Stimulated activated CD4-positive, alpha-beta T cell treated with anti-CD3 and anti-CD28 coated beads, Interleukin-12 subunit alpha, Interleukin-12 subunit beta, amount 100 ng/mL, for 24 hours (primary cell): ENCODE measurements at places on chromosomes 7 and 10.

- DNase-seq = no peak
These were observed 600.4 kb downstream of the KCNMA1 start for GRCh38 chr10:77036993-77037734.

DNA sequence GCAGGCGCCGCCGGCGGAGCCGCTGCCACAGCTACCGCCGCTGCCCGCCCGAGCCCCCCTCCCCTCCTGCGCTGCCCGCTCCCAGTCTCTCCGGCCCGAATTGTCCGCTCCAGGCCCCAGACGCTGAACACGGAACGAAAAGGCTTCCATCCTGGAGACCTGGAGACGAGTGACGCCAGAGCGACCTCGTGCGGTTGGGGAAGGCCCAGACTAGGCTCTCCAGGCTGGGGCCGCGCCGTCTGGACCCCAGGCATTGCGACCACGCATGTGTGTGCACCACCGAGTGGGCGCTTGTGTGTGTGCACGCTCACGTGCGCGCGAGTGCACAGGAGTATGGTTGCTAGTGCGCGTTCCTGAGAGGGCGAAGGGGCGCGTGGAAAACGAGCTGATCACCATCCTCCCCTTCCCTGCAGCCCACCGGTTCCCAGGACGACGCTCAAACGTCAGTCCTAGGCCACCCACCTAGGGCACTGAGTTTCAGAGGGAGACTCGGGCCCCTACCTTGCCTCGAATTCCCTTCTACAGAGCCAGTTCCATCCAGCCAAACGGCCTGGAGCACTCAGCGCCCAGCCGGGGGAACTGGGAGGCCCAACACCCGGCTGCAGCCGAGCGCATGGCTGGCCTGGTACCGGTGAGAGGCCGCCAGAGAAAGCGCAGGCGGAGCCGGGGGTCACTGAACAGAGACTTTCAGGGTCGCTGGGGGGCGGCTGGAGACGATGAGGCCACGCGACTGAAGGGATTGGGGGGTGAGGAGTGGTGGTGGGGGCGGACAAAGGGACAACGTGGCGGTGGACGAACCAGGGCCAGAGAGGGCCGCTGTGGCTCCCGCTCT lies 11.6 kb downstream of the LBX1 start:
- DNase-seq = no peak

GRCh38 chr7:127380479-127380878 lies 12.0 kb downstream of the ZNF800 start:
- no peak for DNase-seq

DNA sequence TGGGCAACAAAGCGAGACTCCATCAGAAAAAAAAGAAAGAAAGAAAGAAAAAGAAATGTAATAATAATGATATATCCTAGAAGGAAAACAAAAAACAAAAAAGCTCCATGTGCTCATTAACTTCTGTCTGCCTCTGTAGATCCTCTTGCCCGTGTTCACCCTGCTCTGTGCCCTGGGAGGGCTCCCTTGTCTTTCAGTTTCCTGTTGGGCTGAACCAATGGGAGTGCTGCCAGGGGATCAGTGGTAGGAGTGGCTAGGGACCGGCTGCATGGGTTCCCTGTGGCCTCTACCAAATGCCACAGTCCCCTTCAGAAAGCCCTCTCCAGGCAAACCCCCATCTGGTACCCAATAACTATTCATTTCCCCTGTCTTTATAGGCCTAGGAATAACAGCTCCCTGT lies 51.8 kb upstream of the PARD3 start:
- no peak for DNase-seq

DNA sequence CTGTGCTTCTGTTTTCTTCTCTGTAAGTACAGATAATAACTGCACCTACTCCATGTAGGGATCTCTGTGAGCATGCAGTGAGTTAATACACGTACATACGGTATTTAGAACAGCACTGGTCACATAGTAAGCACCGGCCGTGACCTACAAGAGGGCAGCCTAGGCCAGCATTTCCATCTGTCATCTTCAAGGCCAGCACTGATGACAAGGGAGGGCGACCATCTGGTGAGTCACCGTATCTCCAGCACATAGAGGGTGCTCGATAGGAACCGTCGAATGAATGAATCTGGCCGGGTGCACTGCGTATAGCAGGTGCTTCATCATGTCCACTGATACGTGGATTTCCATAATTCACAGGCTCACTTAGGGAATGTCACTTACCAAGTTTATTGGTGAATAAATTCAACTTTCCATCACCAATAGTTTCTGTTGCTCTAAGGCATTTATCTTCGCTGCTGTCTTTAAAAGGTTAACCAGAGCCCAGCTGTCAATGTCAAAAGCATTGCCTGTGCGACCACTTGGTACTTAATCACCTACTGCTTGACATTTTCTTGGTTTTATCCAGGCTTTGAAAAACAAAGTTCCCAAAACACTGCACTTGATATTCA lies 8.3 kb downstream of the NOD1 start:
- DNase-seq = no peak

DNA sequence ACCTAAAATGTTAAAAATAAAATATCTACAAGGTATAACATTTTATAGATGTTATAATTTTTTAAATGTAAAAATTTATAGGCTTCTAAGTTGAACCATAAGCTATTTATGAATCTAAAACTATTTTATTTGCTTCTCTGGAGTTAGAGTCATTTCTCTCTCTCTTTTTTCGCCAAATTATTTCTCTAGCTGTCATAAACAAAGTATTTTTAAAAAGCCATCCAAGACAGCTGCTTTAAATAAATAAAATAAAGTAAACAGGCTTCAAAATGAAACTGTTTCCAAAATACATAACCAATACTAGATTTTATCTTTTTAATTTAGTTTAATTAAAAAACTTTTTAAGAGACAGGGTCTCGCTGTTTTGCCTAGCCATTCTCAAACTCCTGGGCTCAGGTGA lies 12.4 kb upstream of the IL15RA start:
- DNase-seq = no peak

DNA sequence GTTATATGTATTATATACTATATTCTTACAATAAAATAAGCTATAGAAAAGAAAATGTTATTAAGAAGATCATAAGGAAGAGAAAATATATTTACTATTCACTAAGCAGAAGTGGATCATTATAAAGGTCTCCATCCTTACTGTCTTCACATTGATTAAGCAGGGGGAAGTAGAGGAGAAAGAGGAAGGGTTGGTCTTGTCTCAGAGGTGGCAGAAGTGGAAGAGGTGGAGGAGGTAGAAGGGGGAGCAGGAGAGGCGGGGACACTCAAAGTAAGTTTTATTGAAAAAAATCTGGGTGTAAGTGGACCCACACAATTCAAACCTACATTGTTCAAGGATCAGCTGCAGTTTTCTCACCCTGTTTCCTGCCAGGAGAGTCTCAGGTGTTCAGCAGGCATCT lies 28.9 kb upstream of the ERCC6 start:
- DNase-seq = no peak

DNA sequence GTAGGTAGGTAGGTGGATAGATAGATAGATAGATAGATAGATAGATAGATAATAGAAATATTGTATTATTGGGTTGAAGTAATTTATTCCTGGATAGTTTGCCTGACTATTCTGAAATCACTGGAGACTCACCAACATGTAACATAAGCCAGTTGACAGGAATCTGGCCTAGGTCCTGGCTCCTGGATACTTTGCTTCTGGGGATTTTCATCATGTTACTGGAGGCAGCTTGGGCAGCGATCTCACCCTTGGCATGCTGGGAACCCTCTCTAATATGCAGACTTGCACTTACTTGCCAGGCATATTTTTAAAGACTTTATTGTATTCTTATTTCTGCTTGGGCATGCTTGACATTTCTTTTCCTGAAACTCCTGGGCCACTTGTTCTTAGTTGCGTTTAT lies 709.1 kb upstream of the FZD8 start:
- DNase-seq = no peak

DNA sequence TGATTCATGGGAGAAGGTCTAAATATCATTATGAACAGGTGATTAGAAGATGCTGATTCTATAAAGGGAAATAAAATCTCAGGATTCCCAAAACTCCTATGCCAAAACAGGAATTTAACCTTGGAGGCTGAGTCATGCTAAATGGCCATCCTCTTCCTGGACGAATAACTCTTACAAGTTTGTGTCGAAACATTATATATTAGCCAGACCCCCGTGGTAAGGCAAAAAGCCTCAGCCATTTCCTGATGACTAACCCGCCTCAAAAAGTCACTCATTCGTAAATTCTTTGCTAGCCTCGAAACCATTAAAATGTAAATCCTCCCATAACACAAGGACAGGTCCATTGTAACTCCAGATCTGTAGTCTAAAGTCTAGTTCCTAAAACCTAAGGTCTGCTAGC lies 32.0 kb downstream of the CUL2 start:
- DNase-seq = no peak

GRCh38 chr10:78597796-78598555 lies 470.8 kb upstream of the ZMIZ1 start:
- DNase-seq = no peak

GRCh38 chr7:43220250-43220649 lies 107.8 kb downstream of the HECW1 start:
- DNase-seq = no peak

- no peak for DNase-seq
These were observed 225.2 kb upstream of the TAC1 start for GRCh38 chr7:97506728-97507127.

DNA sequence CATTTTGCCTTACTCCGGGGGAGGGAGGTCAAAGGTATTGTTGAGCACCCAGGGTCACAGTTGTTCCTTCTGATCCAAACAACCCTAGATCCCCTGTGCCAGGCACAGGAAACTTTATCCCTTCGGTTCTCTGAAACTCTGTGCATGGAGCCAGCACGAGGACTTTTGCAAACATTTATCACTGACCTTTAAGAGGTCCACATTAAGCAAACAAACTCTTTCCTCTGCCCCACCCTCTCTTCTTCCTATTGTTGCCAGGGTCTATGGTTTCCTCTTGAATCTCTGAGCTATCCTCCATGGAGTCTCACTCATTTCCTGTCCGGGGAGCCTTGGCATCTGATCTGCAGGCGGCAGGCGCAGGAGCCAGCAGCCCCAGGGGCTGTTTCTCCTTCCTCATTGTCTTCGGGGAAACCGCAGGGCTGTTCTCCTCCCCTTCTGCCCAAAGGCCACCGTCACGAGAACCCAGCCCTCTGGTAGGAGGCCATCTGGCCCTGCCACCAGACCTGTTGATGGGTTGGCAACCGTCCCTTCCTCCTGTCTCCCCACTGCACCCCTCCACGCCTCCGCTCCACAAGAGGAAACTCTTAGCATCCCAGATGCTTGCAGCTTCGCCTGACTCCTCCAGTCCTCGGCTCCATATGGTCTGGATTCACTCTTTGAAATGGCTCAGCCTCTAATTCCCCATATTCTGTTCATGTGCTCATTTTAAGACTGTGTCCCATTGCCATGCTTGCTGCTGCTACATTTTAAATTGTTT lies 327.3 kb upstream of the NRP1 start:
- no peak for DNase-seq

- no peak for DNase-seq
These were observed 185.3 kb upstream of the PCLO start for GRCh38 chr7:83347945-83348444.

- DNase-seq = no peak
These were observed 287.9 kb upstream of the KLF14 start for GRCh38 chr7:131021902-131022301.

DNA sequence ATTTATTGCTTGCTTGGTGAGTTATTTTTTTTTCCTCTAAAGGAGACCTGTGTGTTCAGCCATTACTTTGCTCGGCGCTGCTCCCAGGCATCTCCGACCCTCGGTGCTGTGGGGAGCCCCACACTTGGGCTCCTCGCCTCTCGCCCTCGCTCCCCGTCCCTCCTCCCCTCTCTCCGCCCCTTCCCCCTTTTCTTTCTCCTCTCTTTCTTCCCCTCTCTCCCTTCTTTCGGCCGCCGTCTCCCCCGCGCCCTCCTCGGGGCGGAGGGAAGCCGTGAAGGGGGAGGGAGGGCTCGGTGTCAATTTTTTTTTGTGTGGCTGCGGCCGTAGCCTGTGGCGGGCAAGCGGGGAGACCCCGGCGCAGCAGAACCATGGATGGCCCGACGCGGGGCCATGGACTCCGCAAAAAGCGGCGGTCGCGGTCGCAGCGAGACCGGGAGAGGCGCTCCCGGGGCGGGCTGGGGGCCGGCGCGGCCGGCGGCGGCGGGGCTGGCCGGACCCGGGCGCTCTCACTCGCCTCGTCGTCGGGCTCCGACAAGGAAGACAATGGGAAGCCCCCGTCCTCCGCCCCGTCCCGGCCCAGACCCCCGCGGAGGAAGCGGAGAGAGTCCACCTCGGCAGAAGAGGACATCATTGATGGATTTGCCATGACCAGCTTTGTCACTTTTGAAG lies 1.1 kb downstream of the AUTS2 start:
- no peak for DNase-seq

GRCh38 chr10:61899069-61899531 lies 2.4 kb upstream of the ARID5B start:
- DNase-seq = no peak

GRCh38 chr10:93821051-93821772 lies 63.5 kb downstream of the LGI1 start:
- DNase-seq = no peak

GRCh38 chr7:155667241-155667829 lies 22.9 kb downstream of the RBM33 start:
- DNase-seq = no peak

DNA sequence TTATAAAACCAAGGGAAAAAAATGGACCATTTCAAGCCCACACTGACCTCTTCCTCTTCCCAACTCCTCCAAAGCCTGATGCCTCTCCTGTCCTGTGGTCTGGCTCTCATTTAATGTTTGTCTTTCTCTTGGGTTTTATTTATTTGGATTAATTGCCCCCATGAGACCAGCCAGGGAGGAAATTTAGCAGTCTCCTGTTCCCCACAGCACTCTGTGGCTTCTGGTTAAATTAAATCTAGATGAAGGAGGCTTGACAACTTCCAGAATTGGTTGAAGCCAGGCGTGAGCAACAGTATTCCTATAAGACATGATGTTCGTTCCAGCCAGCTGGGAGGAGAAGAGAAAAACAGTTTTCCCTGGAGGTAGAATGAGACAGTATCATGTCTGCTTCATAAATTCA lies 15.1 kb upstream of the PRLHR start:
- DNase-seq = no peak

GRCh38 chr7:108291152-108291508 lies 161.0 kb upstream of the LAMB4 start:
- no peak for DNase-seq

GRCh38 chr10:26221541-26221940 lies 5.0 kb downstream of the GAD2 start:
- no peak for DNase-seq

DNA sequence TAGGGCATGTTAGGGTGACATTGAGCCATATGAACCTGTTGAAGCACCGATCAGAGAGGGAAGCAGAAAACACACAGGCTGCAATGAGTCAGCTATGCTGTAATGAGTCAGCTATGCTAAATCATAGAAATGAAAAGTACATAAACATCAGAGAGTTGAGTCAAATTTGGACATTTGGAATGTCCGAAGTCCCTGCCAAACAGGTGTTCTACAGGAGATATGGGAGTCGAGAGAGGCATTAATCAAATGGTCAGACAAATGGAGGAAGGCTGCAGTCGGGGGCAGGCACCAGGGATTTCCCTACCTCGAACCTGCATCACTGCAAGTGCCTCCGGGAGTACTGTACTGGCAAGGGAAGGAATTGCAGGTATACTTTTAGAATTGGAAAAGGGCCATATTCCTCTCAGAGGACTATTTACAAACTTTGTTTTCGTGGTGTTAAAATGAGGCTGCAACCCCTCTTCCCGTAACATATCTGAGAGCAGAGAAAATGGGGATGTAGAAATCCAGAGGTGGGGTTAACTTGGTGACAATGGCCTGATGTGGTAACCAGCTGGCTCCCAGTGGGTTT lies 8.8 kb upstream of the ZC3HAV1 start:
- DNase-seq = no peak
